ENCODE measurements at places on chromosomes 3 and 15.

GRCh38 chr3:138824114-138824506, 10.6 kb downstream of the PIK3CB start:
- DNase-seq: no peak

- peak; percentile 68 for DNase-seq
These were observed at the start of gene GMNC for GRCh38 chr3:190862209-190863118. Gene GMNC (minus strand): TSS chr3:190862694. CDS start chr3:190862615, 79 bp downstream.

- no peak for DNase-seq
These were observed 108.1 kb upstream of the GMNC start for GRCh38 chr3:190970560-190970959.

DNA sequence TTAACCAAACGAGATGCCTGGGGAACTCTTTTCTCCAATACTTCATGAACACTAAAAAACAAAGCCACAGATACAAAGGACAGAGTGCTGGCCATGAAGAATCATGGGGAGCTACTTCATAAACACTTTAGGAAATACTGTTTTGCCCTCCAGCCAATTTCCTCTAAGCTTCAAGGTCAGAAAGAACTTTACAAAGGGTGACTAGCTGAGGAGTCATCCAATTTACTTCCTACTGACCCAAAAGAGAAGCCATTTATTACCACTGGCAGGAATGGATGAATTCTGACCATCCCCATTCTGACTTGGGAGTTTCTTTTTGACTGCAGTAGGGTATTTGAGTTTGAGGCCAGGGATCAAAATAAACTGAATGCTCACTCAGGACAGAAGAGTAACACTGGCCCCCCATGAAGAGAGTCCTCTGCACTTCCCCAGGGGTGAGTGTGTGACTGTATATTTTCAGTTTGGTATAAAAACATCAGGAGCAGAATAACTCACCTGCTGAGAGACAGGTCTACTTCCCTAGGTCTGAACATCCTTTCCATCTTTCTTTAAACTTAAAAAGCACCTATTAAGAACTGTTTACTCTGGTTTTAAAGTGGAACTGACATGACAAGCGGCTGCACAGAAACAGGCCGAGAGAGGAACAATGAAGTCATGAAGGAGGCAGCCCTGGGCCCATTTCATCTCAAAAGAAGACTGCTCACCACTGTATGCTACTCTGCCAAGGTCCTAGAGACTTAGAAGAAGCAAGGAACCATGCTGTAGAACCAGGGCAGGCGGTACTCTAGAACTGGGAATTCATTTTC, 203.6 kb downstream of the TNIK start:
- DNase-seq: no peak

GRCh38 chr3:58173669-58174398, 36.9 kb downstream of the DNASE1L3 start:
- peak; percentile 46 for DNase-seq

DNA sequence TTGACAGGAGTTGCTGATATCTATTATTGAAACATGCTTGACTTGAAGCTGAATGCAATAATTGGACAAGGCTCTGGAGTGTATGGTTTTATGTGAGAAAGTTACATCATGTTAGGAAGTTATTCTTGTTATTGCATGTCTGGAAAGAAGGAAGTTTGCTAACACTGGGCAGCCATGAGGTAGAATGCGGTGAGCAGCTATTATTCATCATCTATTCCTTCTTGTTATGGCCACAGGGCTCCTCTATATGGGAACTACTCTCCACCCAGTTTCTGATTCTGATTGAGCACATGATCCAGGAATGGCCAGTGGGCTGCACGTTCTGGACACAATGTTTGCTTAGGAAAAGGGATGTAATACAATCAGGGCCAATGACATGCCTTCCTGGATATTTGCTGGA, 37.8 kb upstream of the SCN5A start:
- DNase-seq: no peak

DNA sequence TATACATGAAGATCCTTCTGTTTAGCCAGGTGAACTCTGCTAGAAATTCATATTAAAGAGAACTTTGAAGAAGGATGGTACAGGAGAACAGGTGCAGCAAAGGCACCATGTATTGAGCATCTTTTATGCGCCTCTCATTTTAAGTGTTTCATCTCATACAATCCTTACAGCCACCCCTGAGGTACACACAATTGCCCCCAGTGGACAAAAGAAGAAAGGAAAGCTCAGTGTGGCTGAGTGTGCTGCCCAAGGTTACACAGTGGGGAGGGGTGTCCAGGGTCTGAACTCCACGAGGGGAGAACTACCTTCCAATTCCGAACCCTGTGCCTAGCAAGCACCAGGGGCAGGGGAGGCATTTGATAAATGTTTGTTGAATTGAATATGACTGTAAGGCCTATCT, 98.6 kb downstream of the MECOM start:
- DNase-seq: no peak

DNA sequence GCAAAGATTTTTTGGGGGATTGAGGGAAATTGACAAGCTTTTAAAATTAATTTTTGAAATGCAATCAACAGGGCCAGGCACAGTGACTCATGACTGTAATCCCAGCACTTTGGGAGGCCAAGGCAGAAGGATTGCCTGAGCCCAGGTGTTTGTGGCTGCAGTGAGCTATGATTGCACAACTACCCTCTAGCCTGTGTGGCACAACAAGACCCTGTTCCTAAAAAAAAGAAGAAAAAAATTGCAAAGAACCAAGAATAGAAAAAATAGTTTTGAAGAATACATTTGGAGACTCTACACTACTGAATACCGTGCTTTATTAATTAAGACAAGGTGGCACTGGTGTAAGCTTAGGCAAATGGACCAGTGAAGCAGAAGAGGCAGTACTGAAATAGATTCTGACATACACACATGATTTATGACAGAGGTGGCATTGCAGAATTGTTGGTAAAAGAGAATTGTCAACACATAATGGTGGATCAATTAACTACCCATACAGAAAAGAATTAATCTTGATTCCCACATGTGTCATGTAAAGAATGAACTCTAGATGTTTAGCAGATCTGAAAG, 443.3 kb upstream of the ATP11B start:
- DNase-seq: no peak

GRCh38 chr3:32323604-32324003, 68.0 kb upstream of the CMTM7 start:
- DNase-seq: no peak

DNA sequence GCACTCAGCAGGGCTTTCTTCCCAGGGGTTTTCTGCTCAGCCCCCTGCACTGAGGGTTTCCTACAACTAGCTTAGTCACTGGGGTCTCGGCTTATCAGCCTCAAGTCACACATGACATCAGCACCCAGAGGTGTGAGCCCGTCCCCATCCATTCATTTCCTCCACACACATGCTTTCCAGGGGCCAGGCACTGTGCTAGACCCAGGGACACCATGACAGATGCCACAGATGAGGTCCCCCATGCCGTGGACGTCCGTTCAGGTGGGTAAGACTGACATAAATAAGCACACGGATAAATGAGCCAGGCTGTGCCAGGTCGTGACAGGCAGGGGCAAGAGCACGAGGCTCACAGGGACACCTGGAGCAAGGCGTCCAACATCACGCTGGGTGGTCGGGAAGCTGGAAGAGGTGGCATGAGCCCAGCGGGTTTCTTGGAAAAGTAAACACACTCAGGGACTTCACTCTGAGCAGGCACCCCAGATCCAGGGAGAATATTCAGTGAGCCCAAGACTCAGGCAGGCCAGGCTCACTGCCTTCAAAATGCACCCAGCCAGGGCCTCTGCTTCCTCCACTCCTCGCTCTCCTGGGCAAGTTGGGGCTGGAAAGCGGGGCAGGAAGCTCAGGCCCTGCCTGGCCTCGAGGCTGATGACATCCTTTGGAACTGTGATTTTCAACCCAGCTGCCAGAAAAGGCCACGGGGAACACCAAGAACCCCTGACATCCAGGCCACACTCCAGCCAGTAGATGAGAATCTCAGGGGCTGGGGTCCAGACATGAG, 139.3 kb downstream of the CHSY1 start:
- DNase-seq: no peak

Data from stimulated activated CD4-positive, alpha-beta T cell treated with anti-CD3 and anti-CD28 coated beads, Interleukin-15, amount 100 ng/mL, for 24 hours (primary cell).